Left colon (tissue), 2 donors: ENCODE measurements at places on chromosomes 2 and 18. TPM values are rescaled to one million over a fixed set of nuclear protein-coding genes. Genes with fewer than 3 reads are reported as not detected.

The KRTCAP3 gene
- 90.0 TPM for total RNA-seq

The GNLY gene
- total RNA-seq: 1.4 TPM

The EN1 gene
- total RNA-seq: not detected

The SERPINB10 gene
- total RNA-seq: not detected

The IL36RN gene
- not detected for total RNA-seq

The IL18RAP gene
- 0.52 TPM for total RNA-seq

The PLEKHH2 gene
- total RNA-seq: 3.9 TPM

The POTEC gene
- not detected for total RNA-seq

The SFXN5 gene
- 19.9 TPM for total RNA-seq

The STRN gene
- total RNA-seq: 45.8 TPM

The KCMF1 gene
- total RNA-seq: 101 TPM

The SPATA3 gene
- not detected for total RNA-seq

The LINC00305 gene
- total RNA-seq: not detected

The FNDC4 gene
- 1.4 TPM for total RNA-seq

The ST3GAL5 gene
- total RNA-seq: 2.9 TPM

The CROCC2 gene
- total RNA-seq: not detected

The XDH gene
- 47.4 TPM for total RNA-seq

The C2orf81 gene
- total RNA-seq: 0.49 TPM

The IL36G gene
- total RNA-seq: 0.31 TPM

The TRABD2A gene
- 89.8 TPM for total RNA-seq

The ANKRD53 gene
- total RNA-seq: 0.61 TPM

The ABI2 gene
- 15.0 TPM for total RNA-seq

The UGT1A10 gene
- total RNA-seq: 84.8 TPM

The DQX1 gene
- total RNA-seq: 44.0 TPM

The GALNT13 gene
- 0.50 TPM for total RNA-seq

The CCDC68 gene
- 61.1 TPM for total RNA-seq

The ABCG5 gene
- total RNA-seq: 0.14 TPM

The TLK1 gene
- total RNA-seq: 93.9 TPM

The HTR2B gene
- total RNA-seq: 0.22 TPM

The SERPINB13 gene
- not detected for total RNA-seq

The ASXL3 gene
- total RNA-seq: 1.3 TPM

The MALL gene
- 561 TPM for total RNA-seq

The KCNF1 gene
- total RNA-seq: 0.43 TPM

The MTX2 gene
- 31.1 TPM for total RNA-seq

The UNC80 gene
- total RNA-seq: 0.20 TPM

The CD8B2 gene
- total RNA-seq: 0.08 TPM

The RUFY4 gene
- 0.28 TPM for total RNA-seq

The CPS1 gene
- total RNA-seq: 0.18 TPM

The ITGA4 gene
- 12.0 TPM for total RNA-seq
